ENCODE measurements at places on chromosomes 2 and 18. TPM values are rescaled to one million over a fixed set of nuclear protein-coding genes. Genes with fewer than 3 reads are reported as not detected.

ACVR1C gene
- total RNA-seq = not detected

MC4R gene
- not detected for total RNA-seq

IL1F10 gene
- total RNA-seq = not detected

ADAM23 gene
- total RNA-seq = 0.18 TPM

ECEL1 gene
- total RNA-seq = 2.9 TPM

GRP gene
- not detected for total RNA-seq

- peak; percentile 75 for DNase-seq
- peaks cover 2% of the 10 kb centered on the region for H3K36me3 ChIP-seq
Observed at GRCh38 chr2:44233450-44234128, 41.7 kb upstream of the SLC3A1 start.

GRCh38 chr2:159872353-159872752 lies 74.3 kb upstream of the CD302 start:
- H3K27me3 ChIP-seq = no peaks in the 10 kb centered on the region
- H3K4me1 ChIP-seq = no peaks in the 10 kb centered on the region
- no peaks in the 10 kb centered on the region for H3K36me3 ChIP-seq
- DNase-seq = no peak

DNA sequence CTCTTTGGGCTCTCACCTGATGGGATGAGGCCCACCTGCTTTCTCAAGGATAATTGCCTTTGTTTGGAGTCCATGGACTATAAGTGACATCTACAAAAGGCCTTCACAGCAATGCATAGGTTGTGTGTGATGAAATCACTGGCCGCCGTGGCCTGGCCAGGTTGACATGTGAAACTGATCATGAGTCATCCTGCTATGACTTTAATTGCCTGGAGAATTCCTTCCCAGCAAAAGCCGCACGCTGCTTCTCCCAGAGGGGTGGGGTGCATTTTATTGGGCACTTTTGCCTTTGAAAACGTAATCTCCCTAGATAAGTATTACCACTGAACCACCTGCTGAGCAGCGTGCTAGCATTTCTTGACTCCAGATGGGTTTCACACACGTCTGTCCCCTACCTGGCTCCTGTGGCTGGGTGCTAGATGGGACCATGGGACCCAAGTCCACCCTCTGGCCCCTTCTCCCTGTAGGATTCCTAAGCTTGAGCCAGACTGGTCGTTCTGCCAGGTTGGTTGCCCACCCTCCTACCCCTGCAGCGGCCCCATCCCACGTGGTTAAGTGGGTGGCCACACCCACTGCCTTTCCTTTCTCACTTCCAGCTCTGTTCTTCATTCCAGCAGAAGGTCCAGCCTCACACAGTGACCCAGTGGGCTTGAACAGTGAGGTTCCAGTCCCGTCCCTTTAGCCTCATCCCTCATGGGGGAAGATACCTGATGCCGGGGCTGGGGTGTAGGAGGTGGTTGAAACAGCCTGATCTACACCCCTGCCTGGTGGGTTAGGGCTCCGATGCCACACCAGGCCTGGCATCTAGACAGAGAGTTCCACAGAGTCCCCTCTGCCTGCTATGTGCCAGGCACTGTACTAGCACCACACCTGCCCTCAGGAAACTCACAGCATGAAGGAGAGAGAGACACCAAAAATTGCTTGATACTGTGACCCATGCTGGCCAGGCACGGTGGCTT lies 89.6 kb downstream of the GBX2 start:
- DNase-seq = no peak
- no peaks in the 10 kb centered on the region for H3K4me1 ChIP-seq
- no peaks in the 10 kb centered on the region for H3K27me3 ChIP-seq

DNA sequence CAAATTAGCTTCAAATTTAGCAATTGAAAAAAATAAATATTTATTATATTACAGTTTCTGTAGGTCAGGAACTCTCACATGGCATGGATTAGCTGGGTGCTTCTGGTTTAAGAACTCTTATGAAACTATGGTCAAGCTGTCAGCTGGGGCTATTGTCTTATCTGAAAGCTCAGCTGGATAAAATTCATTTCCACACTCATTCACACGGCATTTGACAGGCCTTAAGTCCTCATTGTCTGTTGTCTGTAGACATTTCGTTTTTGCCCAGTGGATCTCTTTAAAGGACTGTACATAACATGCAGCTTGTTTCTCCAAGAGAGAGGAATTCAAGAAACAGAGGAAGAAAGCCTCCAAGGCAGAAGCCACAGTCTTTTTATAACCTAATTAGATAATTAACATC lies 1556.8 kb upstream of the SLC39A10 start:
- no peak overlapping the region for H3K4me3 ChIP-seq

DNA sequence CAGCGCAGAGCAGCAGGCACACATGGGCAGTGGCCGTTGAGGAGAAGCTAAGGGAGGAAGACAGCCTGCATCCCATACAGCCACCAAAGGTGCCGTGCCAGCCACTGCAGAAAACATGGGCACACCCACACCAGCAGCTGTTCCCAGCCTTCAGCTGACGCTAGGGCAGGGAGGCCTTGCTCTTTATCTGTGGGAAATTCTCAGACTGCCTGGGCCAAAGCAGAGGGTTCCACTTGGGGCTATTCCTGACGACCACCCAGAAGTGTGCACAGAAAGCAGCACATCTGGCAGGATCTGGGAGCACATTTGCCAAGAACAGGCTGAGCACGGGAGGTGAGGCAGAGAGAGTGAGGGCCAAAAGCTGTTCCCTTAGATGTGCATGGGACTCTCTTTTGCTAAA lies 101.3 kb upstream of the SOX11 start:
- H3K4me1 ChIP-seq = no peaks in the 10 kb centered on the region
- H3K36me3 ChIP-seq = no peaks in the 10 kb centered on the region
- H3K27ac ChIP-seq = no peak overlapping the region
- no peak for DNase-seq

GRCh38 chr2:159243529-159243928 lies 43.0 kb downstream of the WDSUB1 start:
- peaks cover 6% of the 10 kb centered on the region for H3K36me3 ChIP-seq
- no peak overlapping the region for H3K4me3 ChIP-seq
- H3K4me1 ChIP-seq = peaks cover 4% of the 10 kb centered on the region
- no peaks in the 10 kb centered on the region for H3K27me3 ChIP-seq

DNA sequence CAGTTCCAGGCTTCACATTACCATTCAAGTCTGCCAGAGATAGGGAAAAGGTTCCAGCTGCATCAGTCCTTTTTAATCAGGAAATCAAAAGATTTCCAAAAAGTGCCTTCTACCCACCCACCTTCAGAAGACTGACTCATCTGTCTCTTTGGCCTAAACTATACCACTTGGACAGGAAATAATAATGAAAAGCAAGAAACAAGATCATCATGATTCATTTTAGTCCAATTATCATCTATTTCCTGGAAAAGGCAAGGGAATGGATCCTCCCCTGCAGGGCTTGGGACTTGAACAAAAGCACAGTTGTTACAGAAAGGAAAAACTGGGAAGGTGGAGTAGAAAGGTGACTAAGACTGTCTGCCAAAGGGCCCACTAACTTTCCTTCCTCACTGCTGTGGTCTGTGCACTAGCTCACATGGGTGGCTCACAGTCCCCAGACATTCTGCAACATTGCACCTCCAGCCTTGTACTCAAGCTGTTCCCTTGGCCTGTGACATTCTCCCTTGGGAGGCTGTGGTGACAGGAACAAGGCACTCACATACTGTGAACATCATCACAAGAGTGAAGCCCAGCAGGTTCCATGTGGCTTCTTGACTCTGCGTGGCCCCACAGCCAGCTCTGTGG lies 75.3 kb downstream of the VSNL1 start:
- H3K36me3 ChIP-seq = no peaks in the 10 kb centered on the region
- no peak overlapping the region for H3K4me3 ChIP-seq

DNA sequence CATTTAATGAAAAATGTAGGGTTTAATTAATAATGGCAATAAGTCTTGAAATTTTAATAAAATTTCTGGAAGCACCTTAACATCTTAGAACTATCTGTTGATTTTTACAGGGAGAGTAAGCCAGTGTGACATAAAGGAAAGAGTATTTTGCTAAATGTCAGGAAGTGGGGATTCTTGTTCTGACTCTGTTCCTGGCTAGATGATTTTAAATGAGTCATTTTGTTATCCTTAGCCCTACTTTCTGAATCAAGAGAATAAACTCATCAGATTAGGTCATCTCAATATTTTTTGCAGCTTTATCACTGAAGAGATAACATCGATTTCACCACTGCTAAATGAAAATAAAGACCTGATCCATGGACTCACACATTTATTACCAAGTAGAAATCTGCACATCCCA lies 377.5 kb upstream of the CYRIA start:
- H3K4me3 ChIP-seq = no peak overlapping the region
- H3K4me1 ChIP-seq = no peaks in the 10 kb centered on the region
- no peak overlapping the region for H3K27ac ChIP-seq
- H3K36me3 ChIP-seq = no peaks in the 10 kb centered on the region
- DNase-seq = no peak
- H3K27me3 ChIP-seq = no peaks in the 10 kb centered on the region

DNA sequence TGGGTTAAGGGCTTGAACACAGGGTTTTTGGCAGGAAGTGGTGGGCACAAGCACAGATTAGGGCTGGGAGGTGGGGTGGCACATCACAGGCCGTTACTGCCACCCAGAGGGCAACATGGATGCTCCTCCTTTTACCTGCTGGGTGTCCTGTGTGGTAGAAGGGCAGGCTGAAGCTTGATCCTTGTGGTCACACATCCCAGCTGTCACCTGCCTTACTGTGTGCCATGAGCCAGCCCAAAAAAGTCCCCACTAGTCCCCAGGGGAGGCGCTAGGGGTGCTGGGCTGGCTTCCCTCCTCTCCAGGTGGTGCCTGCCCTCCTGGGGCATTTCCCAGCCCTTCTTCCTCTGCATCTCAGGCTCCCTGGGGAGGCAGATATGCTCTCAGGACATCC lies 50.5 kb upstream of the ALPP start:
- no peak overlapping the region for H3K4me3 ChIP-seq
- peaks cover 7% of the 10 kb centered on the region for H3K4me1 ChIP-seq
- H3K27me3 ChIP-seq = no peaks in the 10 kb centered on the region
- H3K27ac ChIP-seq = no peak overlapping the region

DNA sequence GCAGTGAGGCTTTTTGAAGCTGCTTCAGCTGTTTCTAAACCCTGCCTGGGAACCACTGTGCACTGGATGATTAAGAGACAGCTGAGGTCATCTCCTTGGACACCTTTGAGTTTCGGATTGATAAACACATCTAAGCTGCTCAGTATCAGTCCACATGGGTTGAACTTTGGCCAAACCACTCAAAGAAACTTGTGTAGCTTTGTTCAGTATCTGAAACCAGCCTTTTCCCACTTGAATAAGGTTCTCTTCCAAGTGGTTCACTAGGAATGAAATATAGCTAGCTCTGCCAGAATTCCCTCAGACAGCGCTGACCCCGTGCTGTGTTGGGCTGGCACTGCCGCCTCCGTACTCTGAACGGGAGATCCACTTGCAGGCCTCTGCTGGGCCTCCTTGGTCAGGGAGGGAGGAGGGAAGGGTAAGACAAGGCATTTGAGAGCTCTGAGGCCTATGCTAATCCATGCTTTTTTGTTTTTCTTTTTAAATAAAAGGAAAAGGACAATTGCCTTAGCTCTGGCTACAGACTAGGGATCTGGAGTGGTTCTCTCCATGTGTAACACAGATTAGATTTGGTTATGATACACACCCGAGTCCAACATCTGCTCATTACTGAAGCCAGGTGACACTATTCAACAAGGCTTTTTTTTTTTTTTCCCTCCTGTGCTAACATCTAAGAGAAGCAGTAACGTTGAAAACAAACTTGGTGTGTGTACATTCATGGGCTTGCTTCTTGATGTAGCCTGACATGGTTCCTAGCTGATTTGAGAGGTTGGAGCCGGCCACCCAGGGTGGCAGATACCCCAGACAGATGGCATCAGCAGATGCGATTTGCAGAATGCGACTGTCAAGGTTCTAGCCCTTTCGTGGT lies 67.7 kb downstream of the NCK2 start:
- H3K27me3 ChIP-seq = no peaks in the 10 kb centered on the region
- H3K27ac ChIP-seq = no peak overlapping the region
- H3K36me3 ChIP-seq = no peaks in the 10 kb centered on the region
- no peaks in the 10 kb centered on the region for H3K4me1 ChIP-seq
- no peak for DNase-seq

DNA sequence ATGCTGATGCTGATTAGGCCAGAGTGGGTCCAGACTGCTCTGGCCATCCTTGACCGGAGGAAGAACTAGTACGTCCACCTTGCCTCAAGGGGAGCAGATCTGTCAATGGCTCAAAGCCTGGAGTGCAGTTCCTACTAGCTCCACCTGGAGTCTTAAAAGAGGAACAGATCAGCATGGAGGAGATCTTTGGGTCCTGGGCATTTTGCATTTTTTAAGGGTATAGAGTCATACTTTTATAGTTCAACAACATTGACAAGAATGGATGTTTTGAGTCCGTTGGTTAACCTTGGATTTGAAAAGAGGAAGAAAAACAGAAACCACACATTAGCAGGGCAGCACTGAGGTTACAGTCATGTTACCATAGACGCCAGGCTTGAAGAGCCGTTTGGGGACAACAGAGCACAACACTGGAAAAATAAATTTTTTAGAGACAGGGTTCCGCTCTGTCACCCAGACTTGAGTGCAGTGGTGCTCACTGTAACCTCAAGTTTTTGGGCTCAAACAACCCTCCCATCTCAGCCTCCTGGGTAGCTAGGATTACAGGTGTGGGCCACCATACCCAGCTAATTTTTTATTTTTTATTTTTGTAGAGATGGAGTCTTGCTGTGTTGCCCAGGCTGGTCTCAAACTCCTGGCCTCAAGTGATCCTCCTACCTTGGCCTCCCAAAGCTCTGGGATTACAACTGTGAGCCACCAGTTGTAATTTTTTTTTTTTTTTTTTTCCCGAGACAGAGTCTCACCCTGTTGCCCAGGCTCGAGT lies 78.5 kb downstream of the PRKCE start:
- no peaks in the 10 kb centered on the region for H3K36me3 ChIP-seq
- no peak for DNase-seq
- no peak overlapping the region for H3K4me3 ChIP-seq
- H3K4me1 ChIP-seq = no peaks in the 10 kb centered on the region
- H3K27me3 ChIP-seq = no peaks in the 10 kb centered on the region

GRCh38 chr2:37635504-37636380 lies 35.7 kb downstream of the CDC42EP3 start:
- H3K4me1 ChIP-seq = no peaks in the 10 kb centered on the region
- no peaks in the 10 kb centered on the region for H3K27me3 ChIP-seq
- H3K27ac ChIP-seq = no peak overlapping the region
- H3K4me3 ChIP-seq = no peak overlapping the region

DNA sequence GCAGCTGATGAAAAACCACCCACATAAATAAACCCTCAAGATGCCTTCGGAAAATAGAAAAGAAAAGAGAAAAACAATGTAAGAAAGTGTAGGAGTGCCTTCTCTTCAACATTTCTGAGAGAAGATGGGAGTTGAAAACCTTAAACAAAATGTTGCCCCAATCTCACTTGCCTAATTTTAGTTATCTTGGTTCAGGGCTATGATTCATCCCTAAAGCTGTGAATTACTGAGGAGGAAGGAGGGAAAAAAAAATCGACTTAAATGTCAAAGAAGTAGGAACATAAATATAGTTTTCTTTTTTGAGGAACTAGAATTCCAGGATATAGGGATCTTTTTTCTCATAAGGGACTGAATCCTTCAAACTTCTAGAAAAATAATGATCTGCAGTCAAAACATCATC lies 360.3 kb downstream of the TGIF1 start:
- H3K4me1 ChIP-seq = no peaks in the 10 kb centered on the region
- H3K27ac ChIP-seq = no peak overlapping the region
- no peak for DNase-seq
